Central memory CD8-positive, alpha-beta T cell (primary cell): ENCODE measurements at places on chromosomes 11 and 22.

DNA sequence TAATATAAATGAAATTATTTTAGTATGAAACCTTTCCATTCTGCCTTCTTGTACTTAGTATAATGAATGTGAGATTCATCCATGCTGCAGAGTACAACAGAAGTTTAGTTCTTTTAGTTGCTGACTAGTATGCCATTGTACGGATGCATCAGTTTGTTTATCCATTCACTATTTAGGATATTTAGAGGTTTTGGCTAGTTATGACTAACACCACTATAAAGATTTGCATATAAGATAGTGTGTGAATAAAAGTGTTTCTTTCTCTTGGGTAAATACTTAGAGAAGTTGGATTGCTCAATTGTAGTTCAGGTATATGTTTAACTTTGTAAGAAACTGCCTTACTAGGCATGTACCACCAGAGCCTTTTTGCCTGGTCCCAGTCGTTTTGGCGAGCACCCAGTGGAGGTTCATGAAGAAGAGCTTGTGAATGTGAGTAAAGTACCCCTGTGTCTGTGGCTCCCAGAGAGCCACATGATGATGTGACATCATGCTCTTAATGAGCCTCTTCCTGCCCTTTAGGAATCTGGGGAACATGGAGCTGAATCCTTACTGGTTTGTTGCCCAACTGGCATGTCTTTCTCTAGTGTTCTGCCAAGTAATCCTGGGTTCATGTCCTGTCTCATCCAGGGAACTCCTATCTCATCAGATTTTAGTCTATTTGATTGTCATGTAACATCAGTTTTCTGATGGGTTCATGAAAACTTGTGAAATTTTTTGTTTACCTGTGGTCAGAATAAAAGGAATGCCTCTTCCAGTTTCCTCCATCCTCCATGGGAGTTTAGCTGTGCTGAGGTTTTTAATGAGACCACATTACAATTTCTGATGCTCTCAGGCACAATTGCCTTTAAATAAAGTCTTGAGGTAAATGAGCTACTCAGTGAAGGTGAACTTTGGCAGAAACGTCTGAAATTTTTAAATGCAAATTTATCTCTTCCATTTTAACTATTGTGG, 234.8 kb downstream of the CASP12 start:
- no peak overlapping the region for H3K27ac ChIP-seq
- H3K4me1 ChIP-seq = peaks cover under 1% of the 10 kb centered on the region
- no peak for DNase-seq
- H3K36me3 ChIP-seq = no peaks in the 10 kb centered on the region

GRCh38 chr11:120867988-120868387, 155.9 kb upstream of the TBCEL start:
- no peak for DNase-seq
- peak overlapping the region; percentile 78 for H3K27ac ChIP-seq
- H3K4me3 ChIP-seq = no peak overlapping the region
- H3K27me3 ChIP-seq = no peaks in the 10 kb centered on the region

DNA sequence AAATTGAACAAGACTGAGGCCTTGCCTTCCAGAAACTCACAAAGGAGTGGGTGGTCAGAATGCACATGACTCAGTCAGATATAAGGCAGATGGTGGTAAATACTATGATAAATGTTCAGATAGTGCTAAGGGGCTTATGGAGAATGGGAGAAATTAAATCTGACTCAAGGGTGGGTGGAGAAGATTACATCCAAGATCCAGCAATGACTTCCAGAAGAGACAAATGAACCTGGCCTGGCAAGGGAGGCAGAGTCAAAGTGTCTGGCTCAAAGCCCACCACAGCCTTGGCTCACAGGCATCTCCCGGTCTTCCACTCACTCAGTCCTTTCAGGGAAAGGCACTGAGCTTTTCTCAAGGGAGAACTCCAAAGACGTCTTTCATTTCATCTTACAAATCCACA, 6.1 kb upstream of the ZBTB16 start:
- peaks cover 35% of the 10 kb centered on the region for H3K27me3 ChIP-seq
- no peaks in the 10 kb centered on the region for H3K4me1 ChIP-seq
- H3K27ac ChIP-seq = no peak overlapping the region
- no peak for DNase-seq

GRCh38 chr11:57638005-57638781, 11.5 kb downstream of the YPEL4 start:
- H3K4me3 ChIP-seq = peak overlapping the region; percentile 86
- peaks cover 55% of the 10 kb centered on the region for H3K27me3 ChIP-seq
- H3K27ac ChIP-seq = peak overlapping the region; percentile 48
- no peak for DNase-seq
- peaks cover 17% of the 10 kb centered on the region for H3K4me1 ChIP-seq

DNA sequence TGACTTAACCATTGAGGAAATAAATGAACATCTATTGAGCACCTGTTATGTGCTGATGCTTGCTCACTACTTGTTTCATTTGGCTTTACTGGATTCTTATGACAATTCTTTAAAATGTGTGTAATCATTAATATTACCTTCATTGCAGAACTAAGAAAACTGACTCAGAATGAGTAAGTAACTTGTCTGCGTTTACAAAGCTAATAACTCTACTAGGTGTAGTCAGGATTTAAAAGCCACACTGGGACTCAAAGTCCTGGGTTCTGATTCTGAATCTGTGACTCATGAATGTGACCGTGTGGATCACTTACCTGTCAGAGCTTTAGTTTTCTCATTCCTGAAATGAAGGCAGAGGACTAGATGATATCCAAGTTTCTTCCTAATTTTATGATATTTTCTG, 23.4 kb upstream of the KIRREL3 start:
- H3K4me3 ChIP-seq = no peak overlapping the region
- no peak overlapping the region for H3K27ac ChIP-seq
- H3K4me1 ChIP-seq = no peaks in the 10 kb centered on the region
- no peak for DNase-seq
- H3K36me3 ChIP-seq = no peaks in the 10 kb centered on the region

GRCh38 chr11:12503039-12503484, 125.7 kb downstream of the PARVA start:
- no peaks in the 10 kb centered on the region for H3K4me1 ChIP-seq
- H3K27ac ChIP-seq = no peak overlapping the region
- H3K27me3 ChIP-seq = peaks cover 11% of the 10 kb centered on the region
- no peak overlapping the region for H3K4me3 ChIP-seq
- no peaks in the 10 kb centered on the region for H3K36me3 ChIP-seq
- DNase-seq = no peak

GRCh38 chr11:66335531-66336233, 552 bp downstream of the RIN1 start:
- H3K27ac ChIP-seq = peak overlapping the region; percentile 80
- H3K27me3 ChIP-seq = no peaks in the 10 kb centered on the region
- H3K36me3 ChIP-seq = peaks cover 18% of the 10 kb centered on the region
- H3K4me3 ChIP-seq = peak overlapping the region; percentile 69
- DNase-seq = no peak
- H3K4me1 ChIP-seq = peaks cover 18% of the 10 kb centered on the region

- H3K36me3 ChIP-seq = no peaks in the 10 kb centered on the region
- no peak for DNase-seq
- H3K27me3 ChIP-seq = peaks cover 9% of the 10 kb centered on the region
- H3K27ac ChIP-seq = no peak overlapping the region
Measured at GRCh38 chr22:48938741-48939140, 888.9 kb downstream of the BRD1 start.

DNA sequence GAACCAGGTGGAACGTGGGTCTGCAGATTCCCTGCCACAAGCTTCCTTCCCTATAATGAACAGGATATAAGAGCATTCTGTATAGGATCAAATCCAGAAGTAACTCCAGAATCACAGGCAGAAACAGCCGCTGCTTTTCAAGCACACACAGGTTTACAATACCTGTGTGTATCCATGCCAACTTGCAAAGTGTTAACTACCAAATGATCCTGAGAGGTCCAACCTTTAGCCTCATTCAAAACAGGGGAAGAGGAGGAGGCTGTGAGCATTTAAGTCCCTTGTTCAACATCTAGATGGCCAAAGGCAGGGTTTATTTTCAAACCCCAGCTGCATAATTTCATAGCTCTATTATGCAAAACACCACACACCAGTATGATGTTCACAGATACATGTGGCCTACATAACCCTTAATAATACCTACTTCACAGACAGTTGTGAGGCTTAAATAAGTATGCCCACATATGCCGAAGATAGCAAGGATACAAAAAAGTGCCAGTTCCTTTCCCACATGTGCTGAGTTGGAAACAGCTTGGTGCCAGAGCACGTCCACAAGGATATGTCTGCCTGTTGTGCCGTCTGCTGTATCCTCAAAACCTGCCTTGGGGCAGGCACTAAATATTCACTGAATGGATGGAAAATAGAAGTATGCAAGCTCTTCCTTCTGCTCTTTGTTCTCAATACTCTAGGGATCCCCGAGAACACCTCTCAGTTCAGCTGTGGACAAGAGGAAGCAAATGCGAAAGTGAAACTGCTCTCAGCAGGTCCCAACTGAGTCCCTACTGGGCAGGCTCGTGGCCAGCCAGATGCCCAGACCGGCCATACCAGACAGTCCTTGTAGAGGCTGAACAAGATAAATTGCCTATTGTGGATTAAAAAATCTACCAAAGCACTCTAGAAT, 66.8 kb downstream of the LARGE1 start:
- peak overlapping the region; percentile 81 for H3K4me3 ChIP-seq
- peak overlapping the region; percentile 74 for H3K27ac ChIP-seq
- H3K36me3 ChIP-seq = no peaks in the 10 kb centered on the region
- DNase-seq = no peak
- peaks cover 13% of the 10 kb centered on the region for H3K4me1 ChIP-seq

GRCh38 chr11:64859542-64860414, 15.3 kb upstream of the CDC42BPG start:
- no peaks in the 10 kb centered on the region for H3K27me3 ChIP-seq
- H3K4me1 ChIP-seq = peaks cover 73% of the 10 kb centered on the region
- peak overlapping the region; percentile 94 for H3K27ac ChIP-seq

- no peak overlapping the region for H3K27ac ChIP-seq
- no peaks in the 10 kb centered on the region for H3K27me3 ChIP-seq
- DNase-seq = no peak
Measured at GRCh38 chr22:19398206-19398605, 33.3 kb downstream of the HIRA start.

- peaks cover 13% of the 10 kb centered on the region for H3K4me1 ChIP-seq
- H3K36me3 ChIP-seq = peaks cover 25% of the 10 kb centered on the region
- no peak overlapping the region for H3K4me3 ChIP-seq
- peak overlapping the region; percentile 49 for H3K27ac ChIP-seq
- H3K27me3 ChIP-seq = no peaks in the 10 kb centered on the region
Measured at GRCh38 chr11:64754124-64754918, 5.5 kb downstream of the PYGM start.

DNA sequence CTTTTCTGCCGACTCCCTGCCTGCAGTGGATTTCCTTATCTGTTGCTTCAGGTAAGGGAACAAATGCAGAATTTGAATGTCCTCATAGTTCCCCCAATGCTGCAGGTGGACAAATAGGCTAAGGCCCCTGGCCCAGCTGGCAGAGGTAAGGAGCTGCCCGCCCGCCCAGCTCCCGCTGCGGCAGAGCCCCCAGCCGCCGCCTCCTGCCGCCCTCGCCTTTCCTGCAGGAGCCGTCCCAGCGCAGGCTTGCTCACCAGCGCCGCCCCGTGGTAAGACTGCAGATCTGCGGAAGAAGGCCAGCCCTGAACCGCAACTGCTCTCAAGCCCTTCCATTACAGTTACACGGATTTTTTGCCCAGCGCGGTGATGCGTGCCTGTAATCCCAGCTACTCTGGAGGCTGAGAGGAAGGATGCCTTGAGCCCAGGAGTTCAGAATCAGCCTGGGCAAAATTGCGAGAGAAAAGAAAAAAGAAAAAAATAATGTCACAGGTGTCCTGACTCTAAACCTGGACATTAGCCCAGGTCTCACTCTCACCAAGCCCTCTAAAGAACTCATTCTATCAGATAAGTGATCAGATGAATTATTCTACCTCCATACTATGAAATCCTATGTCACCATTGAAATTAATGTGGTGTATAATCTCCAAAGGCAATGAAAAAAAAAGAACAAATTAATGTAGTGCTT, 51.2 kb upstream of the EMID1 start:
- peak; percentile 58 for DNase-seq
- peaks cover 3% of the 10 kb centered on the region for H3K36me3 ChIP-seq
- H3K27ac ChIP-seq = no peak overlapping the region
- peaks cover 56% of the 10 kb centered on the region for H3K27me3 ChIP-seq

DNA sequence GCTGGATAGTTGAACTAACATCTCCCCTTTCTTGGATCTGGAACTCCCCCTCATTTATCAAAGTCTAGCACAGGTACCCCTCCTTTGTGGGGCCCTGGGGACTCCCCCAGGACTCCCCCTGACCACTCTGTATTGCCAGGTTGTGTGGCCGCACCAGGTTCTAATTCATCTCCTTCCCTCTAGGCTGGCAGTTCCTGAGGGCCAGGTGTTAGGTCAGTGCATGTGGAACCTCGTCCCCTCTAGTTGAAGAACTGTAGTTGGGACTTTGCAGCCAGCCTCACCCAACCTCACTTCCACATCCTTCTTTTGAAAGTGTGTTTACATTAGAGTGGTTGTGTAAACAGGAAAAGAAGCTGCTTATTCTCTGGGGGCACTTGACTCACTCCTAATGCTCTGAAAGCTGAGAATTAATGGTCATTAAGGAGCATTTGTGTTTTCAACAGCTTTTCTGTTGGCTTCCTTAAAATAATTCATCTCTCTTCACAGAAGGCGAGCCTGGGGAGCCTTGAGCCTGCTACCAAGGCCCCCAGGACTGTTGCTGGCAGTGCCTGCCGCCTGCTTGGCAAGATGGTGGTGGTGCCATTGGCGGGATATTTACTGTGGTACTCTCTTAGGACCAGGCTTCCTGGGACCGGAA, 11.8 kb downstream of the UPB1 start:
- peaks cover 6% of the 10 kb centered on the region for H3K4me1 ChIP-seq
- no peaks in the 10 kb centered on the region for H3K36me3 ChIP-seq
- no peak overlapping the region for H3K4me3 ChIP-seq
- H3K27me3 ChIP-seq = no peaks in the 10 kb centered on the region
- no peak for DNase-seq

- H3K27me3 ChIP-seq = peaks cover 17% of the 10 kb centered on the region
- no peak for DNase-seq
- H3K36me3 ChIP-seq = peaks cover 19% of the 10 kb centered on the region
- no peak overlapping the region for H3K4me3 ChIP-seq
- no peak overlapping the region for H3K27ac ChIP-seq
Measured at GRCh38 chr11:47179655-47179991, 2.9 kb upstream of the ARFGAP2 start.

DNA sequence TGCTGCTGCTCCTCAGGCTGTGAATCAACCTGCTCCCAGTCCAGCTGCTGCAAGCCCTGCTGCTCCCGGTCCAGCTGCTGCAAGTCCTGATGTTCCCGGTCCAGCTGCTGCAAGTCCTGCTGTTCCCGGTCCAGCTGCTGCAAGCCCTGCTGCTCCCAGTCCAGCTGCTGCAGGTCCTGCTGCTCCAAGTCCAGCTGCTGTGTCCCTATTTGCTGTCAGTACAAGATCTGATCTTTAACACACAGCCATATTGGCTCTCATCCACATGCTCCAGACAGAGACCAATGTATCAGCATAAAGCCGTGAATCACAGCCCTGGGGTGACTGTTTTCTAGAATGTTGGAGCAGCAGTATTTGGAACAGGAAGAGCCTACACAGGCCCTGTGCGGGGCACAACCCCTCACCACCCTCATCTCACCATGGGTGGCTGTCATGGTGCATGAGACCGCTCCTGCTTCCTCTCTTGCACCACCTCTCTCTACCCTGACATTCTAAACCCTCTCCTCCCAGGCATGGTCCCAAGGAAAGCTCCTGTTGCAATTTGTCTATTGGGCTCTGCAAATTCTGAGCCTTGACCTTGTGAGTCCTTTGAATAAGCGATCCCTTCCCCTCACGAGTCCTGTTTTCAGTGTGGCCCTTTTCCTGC, 3.5 kb downstream of the KRTAP5-10 start:
- H3K4me3 ChIP-seq = no peak overlapping the region
- no peaks in the 10 kb centered on the region for H3K36me3 ChIP-seq
- no peak overlapping the region for H3K27ac ChIP-seq
- H3K4me1 ChIP-seq = no peaks in the 10 kb centered on the region
- H3K27me3 ChIP-seq = peaks cover 44% of the 10 kb centered on the region
- no peak for DNase-seq
